ENCODE measurements at places on chromosomes 1 and 21.

GRCh38 chr1:232675260-232675659 lies 45.3 kb upstream of the SIPA1L2 start:
- no peak for DNase-seq

GRCh38 chr1:10074059-10074851 lies 41.5 kb downstream of the UBE4B start:
- DNase-seq: peak; percentile 58

GRCh38 chr1:80293818-80294217 lies 1287.3 kb upstream of the ADGRL4 start:
- DNase-seq: no peak

- no peak for DNase-seq
Measured at GRCh38 chr1:42951588-42951987, 7.1 kb downstream of the SLC2A1 start.

DNA sequence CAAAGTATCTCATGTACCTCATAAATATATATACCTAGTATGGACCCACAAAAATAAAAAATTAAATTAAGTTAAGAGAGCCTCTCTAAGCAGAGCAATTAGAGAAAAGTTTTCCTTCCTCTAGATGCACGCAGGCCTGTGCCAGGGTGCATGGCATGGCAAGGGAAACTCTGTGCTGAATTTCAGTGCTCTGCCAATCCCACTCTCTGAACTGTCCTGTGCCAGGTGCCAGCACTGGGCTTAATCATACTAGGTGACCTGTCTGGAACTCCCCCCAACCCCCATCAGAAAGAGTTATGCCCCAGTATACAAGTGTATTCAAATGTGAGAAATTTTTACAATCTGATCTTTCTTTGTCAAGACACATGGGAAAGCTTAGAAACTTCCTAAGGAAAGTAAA lies 10.4 kb upstream of the LAMC2 start:
- no peak for DNase-seq

DNA sequence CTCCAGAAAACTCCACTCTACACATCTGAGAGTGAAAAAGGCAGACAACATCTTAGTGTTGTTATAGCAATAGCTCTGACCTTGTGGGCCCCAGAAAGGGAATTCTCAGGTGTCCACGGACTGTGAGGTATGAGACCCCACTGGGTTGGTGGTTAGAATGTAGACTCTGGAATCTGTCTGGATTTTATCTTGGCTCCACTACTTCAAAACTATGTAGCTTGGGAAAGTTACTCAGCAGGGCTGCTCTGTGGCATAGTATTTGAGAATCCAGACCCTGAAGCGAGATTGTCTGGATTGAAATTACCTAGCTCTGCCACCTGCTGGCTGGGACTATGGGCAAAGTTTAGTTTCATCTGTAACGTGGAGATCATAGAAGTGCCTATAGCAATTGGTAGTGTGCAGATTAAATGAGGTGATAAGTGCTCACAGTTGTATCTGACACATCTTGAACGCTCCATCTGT lies 25.8 kb downstream of the PRDM2 start:
- DNase-seq: peak; percentile 27

GRCh38 chr1:219031809-219032208 lies 141.9 kb upstream of the LYPLAL1 start:
- DNase-seq: no peak

- no peak for DNase-seq
Measured at GRCh38 chr1:203422656-203423055, 53.0 kb upstream of the PRELP start.

DNA sequence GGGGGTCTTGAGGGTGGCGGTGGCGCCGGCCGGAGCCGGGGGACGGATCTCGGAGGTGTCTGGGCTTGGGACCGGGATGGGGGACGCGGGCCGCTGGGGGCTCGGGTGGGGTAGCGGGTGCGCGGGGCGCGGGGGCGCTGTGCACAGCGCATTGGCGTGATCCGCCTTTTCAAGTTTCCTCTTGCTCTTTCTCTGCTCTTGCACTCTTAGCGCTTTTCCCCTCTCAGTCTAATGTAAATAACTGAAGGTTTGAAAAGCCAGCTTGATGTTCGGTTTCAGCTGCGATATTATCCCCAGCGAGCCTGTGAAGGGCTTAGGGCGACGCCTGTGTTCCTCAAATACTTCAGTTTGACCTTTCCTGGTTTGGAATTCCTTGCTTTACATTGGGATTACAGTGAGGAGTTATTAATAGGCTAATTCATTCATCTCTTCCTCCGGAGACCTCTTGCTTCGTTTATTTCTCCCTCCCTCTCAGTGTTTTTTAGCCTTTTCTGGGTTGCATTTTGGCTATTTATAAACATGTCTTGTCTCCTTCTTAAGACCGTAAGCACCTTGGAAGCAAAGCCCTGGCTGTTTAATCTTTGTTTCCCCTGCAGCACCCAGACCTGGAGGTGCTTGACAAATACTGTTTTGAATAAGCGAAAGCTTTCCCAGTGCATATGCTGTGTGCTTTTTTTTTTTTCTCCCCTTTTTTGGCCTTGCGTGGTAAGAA lies 693 bp downstream of the RAB4A start:
- peak; percentile 37 for DNase-seq

DNA sequence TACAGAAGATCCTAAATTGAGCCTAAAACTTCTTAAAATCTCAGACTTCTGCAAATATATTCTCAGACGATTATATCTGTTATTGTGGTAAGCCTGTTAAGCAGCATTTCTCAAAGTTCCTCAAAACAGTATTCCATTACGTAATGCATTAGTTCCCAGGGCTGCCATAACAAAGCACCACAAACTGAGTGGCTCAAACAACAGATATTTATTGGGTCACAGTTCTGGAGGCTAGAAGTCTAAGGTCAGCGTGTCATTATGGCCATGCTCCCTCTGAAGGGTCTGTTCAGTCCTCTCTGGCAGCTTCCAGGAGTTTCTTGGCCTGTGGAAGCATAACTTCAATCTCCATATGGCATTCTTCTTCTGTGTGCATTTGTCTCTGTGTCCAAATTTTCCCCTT lies 103.5 kb upstream of the ST6GALNAC5 start:
- no peak for DNase-seq

GRCh38 chr21:44822484-44823178 lies 4.8 kb upstream of the SUMO3 start:
- no peak for DNase-seq

DNA sequence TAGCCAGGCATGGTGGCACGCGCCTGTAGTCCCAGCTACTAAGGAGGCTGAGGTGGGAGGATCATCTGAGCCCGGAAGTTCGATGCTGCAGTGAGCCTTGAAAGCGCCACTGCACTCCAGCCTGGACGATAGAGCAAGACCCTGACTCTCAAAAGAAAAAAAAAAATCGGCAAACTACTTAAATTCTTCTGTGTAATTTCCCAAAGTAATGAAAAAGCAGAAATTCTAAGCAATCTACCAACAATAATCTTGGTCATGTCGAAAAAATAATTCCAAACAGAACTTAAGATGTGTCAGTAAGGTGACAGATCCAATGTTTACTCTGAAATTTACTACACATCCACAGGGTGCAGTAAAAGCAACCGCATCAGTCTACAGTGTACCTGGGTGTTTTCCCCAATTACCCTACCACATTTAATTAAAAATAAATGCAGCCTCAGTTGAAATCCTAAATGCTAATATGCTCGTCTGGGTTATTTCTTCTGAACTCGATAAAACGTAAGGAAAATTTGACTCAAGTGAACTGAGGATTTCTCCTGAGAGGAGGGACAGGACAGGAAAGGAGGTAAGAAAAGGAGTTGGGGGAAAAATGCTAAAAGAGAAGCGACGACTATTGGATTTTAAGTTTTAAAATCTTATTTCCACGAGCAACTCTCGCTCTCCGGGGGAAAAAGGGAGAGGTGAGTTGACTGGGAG lies 801 bp downstream of the EPRS1 start:
- no peak for DNase-seq

DNA sequence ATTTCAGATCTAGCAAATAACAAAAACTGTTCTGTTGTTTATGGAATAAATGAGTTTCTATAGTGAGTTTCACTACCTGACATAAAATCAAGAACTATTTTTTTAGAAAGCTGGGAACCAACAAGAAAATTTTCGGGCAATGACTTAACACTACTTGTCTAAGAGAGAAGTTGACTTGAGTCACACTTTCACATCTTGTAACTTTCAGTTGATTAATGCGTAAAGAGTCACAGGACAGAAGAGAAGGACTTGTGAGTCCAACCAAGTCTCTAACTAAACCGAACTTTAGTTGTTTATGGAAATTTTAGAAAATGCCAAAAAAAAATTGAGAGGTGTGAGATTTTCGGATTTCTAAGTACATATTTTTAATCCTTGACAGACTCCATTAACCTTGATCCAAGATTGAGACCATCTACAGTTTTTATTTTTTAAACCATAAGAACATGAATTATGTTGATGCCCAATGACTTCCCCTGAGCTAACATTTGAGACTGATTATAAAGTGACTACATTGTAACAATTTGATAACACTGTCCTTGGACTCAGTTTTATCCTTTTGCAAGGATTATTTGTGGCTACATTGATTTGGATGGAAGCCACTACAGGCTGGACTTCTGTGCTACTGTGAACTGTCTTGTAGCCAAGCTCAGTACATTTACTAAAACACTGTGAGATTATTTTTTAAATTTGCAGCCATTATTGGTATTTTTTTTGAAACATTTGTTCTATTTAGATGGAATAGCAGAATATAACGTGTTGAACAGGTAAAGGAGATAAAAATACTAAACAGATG lies 284.0 kb downstream of the PTPRC start:
- no peak for DNase-seq

DNA sequence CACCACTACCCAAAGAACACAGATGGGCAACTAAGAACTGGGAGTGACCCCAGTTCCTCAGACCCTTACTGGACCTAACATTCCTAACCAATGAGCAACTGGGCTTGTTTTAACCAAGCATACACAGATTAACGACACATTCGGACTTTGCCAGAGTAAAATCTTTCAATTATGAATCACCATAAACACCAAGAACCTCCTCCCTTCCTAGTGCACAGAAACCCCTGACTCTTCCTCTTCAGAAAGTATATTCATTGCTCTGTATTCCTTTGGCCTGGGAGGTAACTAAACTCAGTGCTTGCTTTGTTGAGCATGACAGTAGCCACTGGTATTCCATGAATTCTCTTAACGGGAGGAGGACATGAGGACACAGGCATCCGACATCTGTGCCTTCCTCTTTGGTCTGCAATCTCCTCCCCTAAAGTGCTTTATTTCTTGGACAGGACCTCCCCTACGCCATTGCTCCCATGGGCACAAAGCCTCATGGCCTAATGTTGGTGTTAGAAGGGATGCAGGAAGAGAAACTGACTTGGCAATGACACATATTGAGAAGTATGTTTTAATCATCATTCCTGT lies 42.7 kb downstream of the SEC16B start:
- DNase-seq: no peak

DNA sequence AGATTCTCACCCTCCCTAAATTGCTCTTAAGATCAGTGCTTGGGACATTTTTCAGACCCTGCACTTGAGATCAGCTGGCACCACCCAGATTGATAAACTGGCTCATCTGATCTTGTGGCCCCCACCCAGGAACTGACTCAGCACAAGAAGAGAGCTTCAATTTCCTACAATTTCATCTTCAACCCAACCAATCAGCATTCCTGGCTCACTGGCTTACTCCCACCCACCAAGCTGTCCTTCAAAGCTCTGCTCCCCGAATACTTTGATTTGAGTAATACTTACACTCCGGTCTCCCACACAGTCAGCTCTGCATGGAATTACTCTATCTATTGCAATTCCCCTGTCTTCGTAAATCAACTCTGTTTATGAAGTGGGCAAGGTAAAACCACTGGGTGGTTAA lies 461.9 kb upstream of the RGS18 start:
- no peak for DNase-seq

DNA sequence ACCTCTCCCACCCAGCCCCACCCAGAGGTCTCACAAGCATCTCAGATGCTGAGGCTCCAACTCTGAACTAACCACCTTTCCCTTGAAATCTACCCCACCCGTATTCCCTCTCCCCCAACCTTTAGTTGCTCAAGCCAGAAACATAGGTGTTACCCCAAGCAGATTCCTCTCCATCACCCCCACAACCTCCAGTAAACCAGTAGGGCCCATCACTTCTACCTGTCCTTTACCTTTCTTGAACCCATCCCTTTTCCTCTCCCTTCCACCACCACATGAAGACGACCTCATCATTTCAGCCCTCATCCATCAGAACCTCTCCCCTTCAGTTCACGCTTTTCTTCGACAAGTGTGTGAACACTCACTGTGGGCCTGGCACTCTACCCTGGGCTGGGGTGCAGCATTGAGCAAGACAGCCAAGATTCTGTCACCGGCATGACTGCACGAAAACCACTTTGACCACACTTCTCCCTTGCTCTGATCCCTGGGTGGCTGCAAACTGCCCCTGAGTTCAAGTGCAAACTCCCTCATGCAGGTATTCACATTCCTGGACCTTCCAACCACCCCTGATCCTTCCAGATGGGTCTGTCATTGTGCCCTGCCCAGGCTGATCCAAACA lies 65.5 kb upstream of the LAPTM5 start:
- no peak for DNase-seq

- DNase-seq: no peak
Measured at GRCh38 chr1:8631163-8631562, 186.3 kb downstream of the RERE start.

- DNase-seq: no peak
Measured at GRCh38 chr1:100834777-100835660, 59.6 kb downstream of the EXTL2 start.

DNA sequence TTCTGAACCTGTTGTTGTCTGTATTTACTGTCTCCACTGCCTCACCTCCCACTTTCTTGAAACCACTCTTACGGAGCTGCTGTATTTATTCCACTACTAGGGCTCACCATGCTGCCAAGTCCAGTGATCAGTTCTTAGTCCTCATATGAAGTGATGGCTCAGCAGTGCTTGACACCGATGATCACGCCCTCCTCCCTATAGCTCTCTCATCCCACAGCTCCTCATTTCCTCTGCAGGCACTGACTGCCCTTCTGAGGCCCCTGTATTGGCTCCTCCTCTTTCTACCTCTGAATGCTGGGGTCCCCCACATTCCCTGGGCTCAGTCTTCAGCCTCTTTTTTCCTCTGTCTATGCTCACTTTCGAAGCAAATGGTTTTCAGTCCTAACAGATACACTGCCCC lies 3.4 kb downstream of the CLCA1 start:
- DNase-seq: no peak

DNA sequence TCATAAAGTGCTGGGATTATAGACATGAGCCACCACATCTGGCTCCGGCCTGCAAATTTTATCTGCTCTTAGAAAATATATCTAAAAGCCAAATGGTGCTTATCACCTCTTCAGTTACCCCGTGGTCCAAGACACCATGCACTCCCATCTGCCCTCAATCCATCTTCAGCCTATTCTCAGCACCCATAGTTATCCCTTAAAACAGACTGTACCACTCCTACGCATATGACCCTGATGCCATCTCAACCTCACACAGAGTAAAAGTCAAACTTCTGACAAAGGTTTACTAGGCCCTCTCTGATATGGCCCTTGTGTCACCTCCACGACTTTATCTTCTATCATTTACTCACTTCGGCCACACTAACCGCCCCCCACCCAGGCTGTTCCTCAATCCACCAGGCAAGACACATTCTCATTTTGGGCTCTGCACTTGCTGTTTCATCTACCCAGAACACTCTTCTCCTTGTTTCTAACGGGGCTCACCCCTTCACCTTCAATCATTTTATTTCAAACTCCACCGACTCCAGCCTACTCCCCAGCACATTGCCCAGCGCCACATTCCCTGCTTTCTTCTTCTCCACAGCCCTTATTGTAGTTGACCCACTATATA lies 33.0 kb downstream of the USP48 start:
- no peak for DNase-seq

Measured in stimulated activated naive CD4-positive, alpha-beta T cell treated with Interleukin-2 at 50 U/mL for 16 hours (primary cell).